ENCODE measurements at places on chromosomes 3 and 15. TPM values are rescaled to one million over a fixed set of nuclear protein-coding genes. Genes with fewer than 3 reads are reported as not detected.

DNA sequence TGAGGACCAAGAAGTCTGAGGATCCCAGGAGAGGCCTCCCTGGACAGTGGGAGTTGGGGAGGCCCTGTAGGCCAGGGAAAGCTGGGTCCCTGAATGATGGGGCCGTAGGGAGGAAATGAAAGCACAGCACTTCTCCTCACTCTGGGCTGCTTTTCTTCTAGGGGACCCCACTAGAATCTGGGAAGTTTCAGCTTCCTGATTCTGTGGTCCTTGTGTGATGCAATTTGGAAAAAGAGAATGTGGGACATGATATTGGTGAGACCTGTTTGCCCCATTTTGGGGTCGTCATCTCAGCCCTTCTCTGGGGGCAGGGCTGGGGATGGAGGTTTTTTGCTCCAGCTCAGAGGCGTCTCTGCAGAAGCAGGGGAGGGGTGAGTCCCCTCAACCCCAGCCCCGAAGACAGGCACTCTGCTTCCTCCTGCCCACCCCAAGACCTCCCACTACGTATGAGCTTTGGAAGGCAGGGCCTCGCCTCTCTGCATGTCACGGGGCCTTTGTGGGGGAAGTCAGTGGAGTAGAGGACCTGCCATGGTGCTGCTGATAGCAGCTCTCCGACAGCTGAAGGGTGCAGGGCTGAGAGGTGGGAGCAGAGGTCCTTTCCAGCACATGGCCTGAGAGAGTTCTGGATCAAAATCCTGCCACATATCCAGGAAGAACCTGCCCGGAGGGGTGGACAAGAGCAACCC is 1.5 kb upstream of the SNX22 start:
- peaks cover 23% of the 10 kb centered on the region for H3K27me3 ChIP-seq
- peaks cover 21% of the 10 kb centered on the region for H3K4me1 ChIP-seq
- no peak overlapping the region for H3K4me3 ChIP-seq

DNA sequence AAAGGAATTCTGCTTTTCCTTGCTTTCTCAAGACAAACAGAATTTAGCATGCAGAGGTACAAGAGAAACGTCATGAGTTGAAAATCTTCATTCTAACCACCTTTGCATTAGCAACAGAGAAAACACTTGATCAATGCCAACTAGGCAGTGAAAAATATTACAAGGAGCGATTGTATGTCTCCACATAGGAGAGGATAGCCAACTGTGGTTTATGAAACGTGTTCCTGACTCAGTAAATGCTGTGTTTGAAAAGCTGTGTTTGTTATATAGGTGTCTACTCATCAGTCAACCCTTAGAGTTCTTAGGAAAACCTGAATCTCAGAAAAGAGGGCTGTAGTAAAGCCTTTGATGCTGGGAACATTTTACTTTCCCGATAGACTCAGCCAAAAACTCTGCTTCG is 102.4 kb downstream of the FRMD4B start:
- H3K4me3 ChIP-seq: no peak overlapping the region
- H3K27me3 ChIP-seq: no peaks in the 10 kb centered on the region
- H3K27ac ChIP-seq: no peak overlapping the region
- H3K4me1 ChIP-seq: no peaks in the 10 kb centered on the region
- H3K36me3 ChIP-seq: no peaks in the 10 kb centered on the region
- DNase-seq: no peak

DNA sequence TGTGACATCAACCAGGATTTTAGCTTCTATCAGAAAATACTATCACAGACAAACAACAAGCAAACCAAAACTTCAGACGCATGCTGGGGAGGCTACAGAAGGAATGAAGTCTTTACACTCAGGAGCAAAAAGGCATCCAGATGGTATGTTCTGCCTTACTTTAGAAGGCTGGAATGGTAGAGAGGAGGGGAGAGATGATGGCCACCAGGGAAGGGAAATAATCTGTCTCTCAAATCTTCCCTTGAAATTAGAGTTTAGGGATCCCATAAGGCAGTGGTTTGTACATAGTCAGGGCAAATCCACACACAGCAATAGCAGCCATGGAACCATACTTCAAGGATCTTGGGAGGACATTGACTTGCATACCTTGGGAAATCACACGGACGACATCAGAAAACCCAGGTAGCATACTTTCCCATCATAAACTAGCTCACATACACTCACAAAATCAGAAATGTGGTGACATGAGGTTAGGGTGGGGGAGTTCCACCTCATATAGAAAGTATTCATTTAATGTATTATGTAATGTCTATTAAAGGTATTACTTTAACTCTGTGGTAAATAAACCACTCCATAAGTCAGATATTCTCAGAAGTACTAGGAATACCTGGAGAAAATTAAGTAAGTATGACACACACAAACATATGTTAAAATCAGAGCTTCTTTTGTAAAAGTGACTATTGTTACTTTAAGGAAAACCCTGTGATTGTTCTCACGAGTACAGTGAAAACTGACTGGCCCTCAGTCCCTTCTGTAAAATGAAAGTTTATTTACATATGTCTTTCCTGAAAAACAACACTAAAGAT is 9.4 kb downstream of the BTLA start:
- H3K36me3 ChIP-seq: no peaks in the 10 kb centered on the region
- no peak for DNase-seq
- H3K27ac ChIP-seq: no peak overlapping the region
- H3K4me3 ChIP-seq: no peak overlapping the region
- no peaks in the 10 kb centered on the region for H3K4me1 ChIP-seq

Gene STRIT1
- not detected for total RNA-seq

DNA sequence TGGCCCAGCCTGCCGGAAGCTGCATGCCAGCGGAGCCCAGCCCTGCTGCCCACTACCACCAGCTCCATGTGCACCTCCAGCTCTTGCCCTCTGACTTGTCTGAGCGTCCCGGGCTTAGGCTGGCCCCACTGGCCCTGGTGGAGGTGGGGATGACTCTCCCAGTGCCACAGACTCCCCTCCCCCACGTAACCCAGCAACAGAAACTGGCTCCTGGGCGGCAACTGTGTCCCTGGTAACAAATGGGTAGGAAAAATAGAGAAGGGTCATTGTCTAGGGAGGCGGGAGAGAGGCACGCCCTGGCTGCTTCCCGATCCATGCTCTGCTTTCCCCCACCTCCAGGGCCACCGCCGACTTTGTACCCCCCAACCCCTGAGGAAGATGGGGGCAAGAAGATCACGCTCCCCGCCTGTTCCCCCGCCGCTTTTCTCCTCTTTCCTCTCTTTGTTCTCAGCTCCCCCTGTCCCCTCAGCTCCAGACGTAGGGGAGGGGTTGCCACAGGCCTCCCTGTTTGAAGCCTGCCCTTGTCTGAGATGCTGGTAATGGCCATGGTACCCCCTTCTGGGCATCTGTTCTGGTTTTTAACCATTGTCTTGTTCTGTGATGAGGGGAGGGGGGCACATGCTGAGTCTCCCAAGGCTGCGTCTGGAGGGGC is 10.8 kb upstream of the SEMA3B start:
- no peaks in the 10 kb centered on the region for H3K27me3 ChIP-seq
- H3K36me3 ChIP-seq: no peaks in the 10 kb centered on the region
- DNase-seq: no peak
- no peak overlapping the region for H3K4me3 ChIP-seq

- no peaks in the 10 kb centered on the region for H3K4me1 ChIP-seq
- DNase-seq: no peak
- H3K36me3 ChIP-seq: no peaks in the 10 kb centered on the region
- H3K27me3 ChIP-seq: no peaks in the 10 kb centered on the region
These were observed 193.3 kb downstream of the CD47 start for GRCh38 chr3:107897471-107898061.

- no peaks in the 10 kb centered on the region for H3K36me3 ChIP-seq
- H3K27ac ChIP-seq: no peak overlapping the region
- H3K4me1 ChIP-seq: peaks cover 5% of the 10 kb centered on the region
- no peak for DNase-seq
These were observed 103.3 kb upstream of the SLC2A2 start for GRCh38 chr3:171129827-171130226.

GRCh38 chr15:100708916-100709315 is 106.5 kb downstream of the ASB7 start:
- H3K27me3 ChIP-seq: no peaks in the 10 kb centered on the region
- H3K27ac ChIP-seq: no peak overlapping the region
- no peaks in the 10 kb centered on the region for H3K36me3 ChIP-seq
- H3K4me3 ChIP-seq: no peak overlapping the region
- no peak for DNase-seq

Gene CFAP44
- 12.0 TPM for total RNA-seq

GRCh38 chr3:69880069-69880640 is 119.4 kb upstream of the SAMMSON start:
- H3K4me3 ChIP-seq: no peak overlapping the region
- no peaks in the 10 kb centered on the region for H3K4me1 ChIP-seq
- DNase-seq: no peak
- no peaks in the 10 kb centered on the region for H3K27me3 ChIP-seq
- no peaks in the 10 kb centered on the region for H3K36me3 ChIP-seq
- no peak overlapping the region for H3K27ac ChIP-seq

DNA sequence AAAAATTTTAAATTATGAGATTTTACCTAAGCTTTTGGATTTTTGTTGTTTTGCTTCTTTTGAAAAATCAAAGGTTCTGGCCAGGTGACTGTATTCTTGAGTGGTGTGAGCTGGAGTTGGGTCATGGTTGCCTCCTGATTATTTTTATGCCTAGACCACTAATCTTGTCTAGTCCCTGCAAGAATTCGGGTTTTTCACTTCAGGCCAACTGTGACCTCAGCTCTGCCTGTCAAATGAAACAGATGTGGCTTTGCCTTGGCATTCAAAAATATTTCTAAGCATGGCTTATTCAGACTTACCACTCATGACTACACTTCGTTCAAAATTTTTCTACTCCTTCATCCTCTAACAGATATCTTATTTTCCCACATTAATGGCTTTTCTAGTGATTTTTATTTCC is 25.4 kb upstream of the CDV3 start:
- H3K27me3 ChIP-seq: no peaks in the 10 kb centered on the region
- no peaks in the 10 kb centered on the region for H3K4me1 ChIP-seq
- no peak for DNase-seq
- H3K4me3 ChIP-seq: no peak overlapping the region
- H3K36me3 ChIP-seq: no peaks in the 10 kb centered on the region

DNA sequence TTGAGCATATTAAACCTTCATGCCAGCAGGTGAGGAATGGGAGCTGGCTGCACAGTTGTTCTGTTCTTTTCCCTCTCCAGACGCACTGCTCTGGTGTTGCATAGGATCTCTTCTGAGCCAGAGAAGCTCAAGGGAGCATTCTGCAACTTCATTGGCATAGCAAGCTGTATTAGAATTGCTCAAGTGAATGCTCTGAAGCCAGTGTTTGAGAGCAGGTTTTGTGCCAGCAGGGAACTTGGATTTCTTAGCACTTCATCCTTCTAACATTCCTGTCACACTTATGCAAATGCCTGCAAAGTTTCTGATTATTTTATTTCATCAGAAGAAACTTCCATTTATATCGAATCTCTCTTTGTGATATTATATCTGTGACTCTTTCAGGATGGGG is 366.6 kb downstream of the AGBL1 start:
- no peak overlapping the region for H3K27ac ChIP-seq
- no peak for DNase-seq
- no peak overlapping the region for H3K4me3 ChIP-seq
- H3K36me3 ChIP-seq: no peaks in the 10 kb centered on the region

DNA sequence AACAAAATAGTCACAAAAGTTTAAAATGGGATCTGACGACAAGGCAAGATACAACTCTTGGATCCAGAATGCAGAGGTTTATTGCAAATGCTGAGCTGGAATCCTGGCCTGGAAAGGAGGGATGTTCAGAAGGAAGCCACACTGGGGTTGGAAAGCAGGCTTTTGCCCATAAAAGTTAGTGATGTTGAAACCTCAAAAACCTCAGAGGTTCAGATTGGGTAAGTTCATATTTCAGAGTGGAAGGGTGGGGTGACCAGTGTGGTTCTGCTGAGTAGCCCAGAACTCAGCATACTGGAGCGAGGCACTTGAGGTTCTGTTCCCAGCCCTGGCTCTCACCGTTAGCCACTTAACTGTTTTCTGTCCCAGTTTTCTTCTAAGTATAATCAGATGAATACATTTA is 114.0 kb upstream of the OSTN start:
- H3K27me3 ChIP-seq: no peaks in the 10 kb centered on the region
- H3K4me1 ChIP-seq: no peaks in the 10 kb centered on the region
- no peaks in the 10 kb centered on the region for H3K36me3 ChIP-seq

DNA sequence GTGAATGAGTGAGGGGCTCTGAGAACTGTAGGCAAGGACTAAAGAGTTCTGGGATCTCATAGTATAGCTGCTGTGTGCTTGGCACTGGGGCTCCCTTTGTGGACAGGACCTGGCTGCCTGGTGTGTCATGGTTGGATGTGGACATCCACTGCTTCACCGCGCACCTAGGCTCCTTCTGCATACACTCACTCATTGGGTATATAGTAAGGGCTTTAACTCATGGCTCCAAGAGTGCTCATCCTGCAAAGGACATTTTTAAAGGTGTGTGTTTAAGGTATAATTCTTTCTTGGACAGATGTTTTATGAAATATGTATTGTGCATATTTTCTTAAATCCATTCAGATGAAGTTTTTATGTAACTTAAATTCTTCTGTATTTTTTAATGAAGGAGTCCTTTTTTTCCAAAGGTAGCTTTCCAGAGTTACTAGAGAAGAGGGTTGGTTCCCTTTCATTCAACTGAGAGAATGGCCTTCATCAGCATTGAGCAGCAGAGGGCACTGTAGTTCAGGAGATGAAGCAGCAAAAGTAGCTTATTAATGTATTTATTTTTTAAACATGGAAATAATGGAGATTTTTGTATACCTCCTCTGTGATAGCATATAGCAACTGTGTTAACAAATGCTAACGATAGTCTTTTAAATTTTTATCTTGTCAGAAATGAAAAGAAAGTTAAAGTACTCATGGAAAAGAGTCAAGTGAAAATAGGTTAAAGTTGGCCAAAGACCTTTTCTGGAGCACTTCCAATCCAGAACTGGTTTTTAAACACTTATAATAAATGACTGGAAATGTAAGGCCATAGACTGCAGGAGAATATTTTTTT is 25.2 kb downstream of the OXNAD1 start:
- no peaks in the 10 kb centered on the region for H3K4me1 ChIP-seq
- H3K27ac ChIP-seq: no peak overlapping the region
- no peaks in the 10 kb centered on the region for H3K36me3 ChIP-seq
- H3K4me3 ChIP-seq: no peak overlapping the region
- H3K27me3 ChIP-seq: no peaks in the 10 kb centered on the region

GRCh38 chr15:50685191-50685975 is 1.2 kb downstream of the TRPM7 start:
- no peak for DNase-seq
- H3K4me1 ChIP-seq: peaks cover 20% of the 10 kb centered on the region
- H3K36me3 ChIP-seq: no peaks in the 10 kb centered on the region
- H3K4me3 ChIP-seq: peak overlapping the region; percentile 60
- H3K27me3 ChIP-seq: no peaks in the 10 kb centered on the region

DNA sequence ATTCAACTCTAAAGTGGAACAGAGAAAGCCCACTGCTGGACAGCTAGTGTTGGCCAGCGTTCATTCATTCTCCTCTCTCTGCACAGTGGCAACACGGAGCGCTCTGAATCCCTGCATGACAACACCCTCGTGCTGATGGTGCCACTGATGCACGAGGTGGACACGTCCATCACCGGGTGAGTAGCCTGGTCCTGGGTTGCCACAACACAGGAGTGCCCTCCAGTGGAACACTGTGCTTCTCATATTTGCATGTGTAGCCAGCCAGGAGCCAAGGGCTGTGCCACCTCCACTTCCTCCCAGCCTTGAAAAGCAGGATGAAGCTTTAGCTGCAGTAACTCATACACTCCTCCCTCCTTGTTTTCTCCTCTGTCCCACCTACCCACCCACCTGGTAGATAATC is 120.0 kb upstream of the CTDSPL start:
- no peaks in the 10 kb centered on the region for H3K4me1 ChIP-seq
- no peak overlapping the region for H3K4me3 ChIP-seq
- no peaks in the 10 kb centered on the region for H3K27me3 ChIP-seq

Gene TMEM158
- total RNA-seq: 3.8 TPM

GRCh38 chr3:158368271-158368670 is 202.7 kb upstream of the MLF1 start:
- no peak overlapping the region for H3K27ac ChIP-seq
- no peaks in the 10 kb centered on the region for H3K36me3 ChIP-seq
- DNase-seq: no peak
- H3K4me3 ChIP-seq: no peak overlapping the region
- no peaks in the 10 kb centered on the region for H3K4me1 ChIP-seq
- H3K27me3 ChIP-seq: no peaks in the 10 kb centered on the region

Gene CHCHD4
- 10.7 TPM for total RNA-seq
